ENCODE measurements at places on chromosomes 5 and 9.

GRCh38 chr5:181166812-181167733 is 19.7 kb downstream of the OR2V2 start:
- DNase-seq, result no peak

GRCh38 chr5:160075073-160075472 is 44.2 kb downstream of the PWWP2A start:
- DNase-seq, result no peak

GRCh38 chr9:22102146-22103053 is 93.3 kb upstream of the CDKN2B start:
- DNase-seq, result no peak

- no peak for DNase-seq
Observed at GRCh38 chr5:114473541-114473940, 111.7 kb downstream of the KCNN2 start.

GRCh38 chr5:16889972-16890519 is 46.0 kb downstream of the MYO10 start:
- no peak for DNase-seq

DNA sequence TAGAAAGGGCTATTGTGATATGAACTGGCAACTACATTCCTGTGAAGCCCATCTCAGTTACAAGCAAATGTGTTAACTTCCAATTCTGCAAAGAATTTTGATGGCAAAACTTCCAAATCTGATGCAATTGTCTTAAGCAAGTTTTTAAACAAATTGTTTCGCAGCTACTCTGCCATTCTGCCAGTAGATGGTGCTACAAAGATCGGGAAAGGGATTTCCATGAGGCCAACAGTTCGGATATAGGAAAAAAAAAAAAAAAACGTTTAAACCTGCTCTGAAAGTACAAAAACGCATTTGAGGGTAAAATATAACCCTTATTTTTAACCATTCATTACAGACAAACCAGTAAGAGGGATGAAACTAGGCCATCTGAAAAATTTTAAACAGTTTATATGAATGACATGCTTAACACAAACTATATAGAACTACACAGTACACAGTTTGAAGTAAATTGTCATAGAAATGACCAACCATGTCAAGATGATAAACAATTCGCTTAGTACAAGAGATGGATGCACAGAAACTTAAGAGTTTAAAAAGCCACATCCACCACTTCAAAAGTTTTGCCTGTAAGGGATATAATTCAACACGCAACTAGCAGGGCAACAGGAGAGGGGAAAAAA is 2.2 kb downstream of the HNRNPA0 start:
- DNase-seq, result peak; percentile 62

DNA sequence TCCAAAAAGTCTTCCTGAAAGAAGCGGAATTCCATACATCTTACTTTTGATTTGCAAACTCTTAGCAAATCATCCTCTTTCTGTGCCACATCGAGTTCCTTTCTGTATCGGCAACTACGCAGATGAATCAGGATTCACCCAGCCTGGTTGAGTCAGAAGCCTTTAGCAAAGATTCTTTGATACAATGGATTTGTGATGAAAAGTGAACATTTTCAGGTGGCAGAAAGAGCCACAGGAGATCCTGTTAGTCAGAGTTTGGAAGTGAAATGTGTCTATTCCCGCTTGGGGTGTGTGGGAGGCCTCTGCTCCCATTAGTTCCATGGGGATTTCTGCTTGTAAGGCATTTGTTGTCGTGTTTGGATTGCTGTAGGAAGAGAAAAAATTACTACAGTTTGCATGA is 351.8 kb upstream of the WWC1 start:
- no peak for DNase-seq
